ENCODE measurements at places on chromosomes 3 and 15. TPM values are rescaled to one million over a fixed set of nuclear protein-coding genes. Genes with fewer than 3 reads are reported as not detected.

Gene NOX5
- total RNA-seq: not detected

GRCh38 chr15:38622908-38623307 lies 58.3 kb upstream of the RASGRP1 start:
- no peak for DNase-seq

Gene WNT7A
- total RNA-seq: not detected

Gene HYPK
- 1.4 TPM for total RNA-seq

GRCh38 chr15:98548139-98548971 lies 100.0 kb upstream of the IGF1R start:
- DNase-seq: peak; percentile 73

GRCh38 chr3:13801361-13802204 lies 78.3 kb downstream of the WNT7A start:
- DNase-seq: no peak

GRCh38 chr3:5017925-5018531 lies 38.8 kb downstream of the BHLHE40 start:
- DNase-seq: no peak

Gene GASK1A
- 0.18 TPM for total RNA-seq

Gene RHCG
- total RNA-seq: not detected

DNA sequence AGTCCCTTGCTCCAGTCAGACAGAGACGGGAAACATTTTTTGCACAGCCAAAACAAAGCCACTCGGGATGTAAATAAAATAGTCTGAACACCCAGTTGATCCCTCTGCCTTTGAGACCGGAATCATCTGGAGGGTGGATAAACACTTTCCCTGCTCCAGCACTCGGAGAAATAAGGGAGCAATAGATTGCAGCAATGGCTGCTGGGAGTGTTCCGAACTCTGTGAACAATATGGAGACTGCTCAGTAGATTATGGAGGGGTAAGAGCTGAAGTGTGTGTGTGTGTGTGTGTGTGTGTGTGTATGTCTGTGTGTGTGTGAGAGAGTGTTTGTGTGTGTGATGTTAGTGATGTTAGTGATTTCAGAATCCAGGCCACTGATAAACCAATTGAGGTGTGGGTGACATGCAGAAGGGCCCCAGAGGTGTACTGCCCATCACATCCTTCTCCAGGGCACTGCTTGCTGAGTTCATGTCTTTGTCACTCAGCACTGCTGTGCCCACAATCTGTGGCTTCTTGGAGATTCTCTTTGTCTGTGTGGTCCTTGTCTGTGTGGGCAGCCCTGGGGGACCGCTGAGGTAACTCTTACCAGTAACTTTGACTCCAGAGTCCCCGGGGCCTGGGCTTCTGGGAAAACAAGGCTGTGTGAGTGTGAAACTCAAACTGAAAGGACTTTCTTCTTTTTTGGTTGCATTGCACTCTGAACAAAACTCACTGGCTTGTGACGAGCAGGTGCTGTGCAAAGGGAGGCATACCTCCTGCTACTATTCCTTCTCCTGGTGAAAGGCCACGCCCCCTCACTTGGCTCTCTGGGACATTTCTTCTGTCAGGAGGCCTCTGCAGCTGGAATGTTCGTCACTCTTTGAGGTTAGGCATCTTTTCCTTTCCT lies 23.0 kb downstream of the CRYGS start:
- DNase-seq: no peak

DNA sequence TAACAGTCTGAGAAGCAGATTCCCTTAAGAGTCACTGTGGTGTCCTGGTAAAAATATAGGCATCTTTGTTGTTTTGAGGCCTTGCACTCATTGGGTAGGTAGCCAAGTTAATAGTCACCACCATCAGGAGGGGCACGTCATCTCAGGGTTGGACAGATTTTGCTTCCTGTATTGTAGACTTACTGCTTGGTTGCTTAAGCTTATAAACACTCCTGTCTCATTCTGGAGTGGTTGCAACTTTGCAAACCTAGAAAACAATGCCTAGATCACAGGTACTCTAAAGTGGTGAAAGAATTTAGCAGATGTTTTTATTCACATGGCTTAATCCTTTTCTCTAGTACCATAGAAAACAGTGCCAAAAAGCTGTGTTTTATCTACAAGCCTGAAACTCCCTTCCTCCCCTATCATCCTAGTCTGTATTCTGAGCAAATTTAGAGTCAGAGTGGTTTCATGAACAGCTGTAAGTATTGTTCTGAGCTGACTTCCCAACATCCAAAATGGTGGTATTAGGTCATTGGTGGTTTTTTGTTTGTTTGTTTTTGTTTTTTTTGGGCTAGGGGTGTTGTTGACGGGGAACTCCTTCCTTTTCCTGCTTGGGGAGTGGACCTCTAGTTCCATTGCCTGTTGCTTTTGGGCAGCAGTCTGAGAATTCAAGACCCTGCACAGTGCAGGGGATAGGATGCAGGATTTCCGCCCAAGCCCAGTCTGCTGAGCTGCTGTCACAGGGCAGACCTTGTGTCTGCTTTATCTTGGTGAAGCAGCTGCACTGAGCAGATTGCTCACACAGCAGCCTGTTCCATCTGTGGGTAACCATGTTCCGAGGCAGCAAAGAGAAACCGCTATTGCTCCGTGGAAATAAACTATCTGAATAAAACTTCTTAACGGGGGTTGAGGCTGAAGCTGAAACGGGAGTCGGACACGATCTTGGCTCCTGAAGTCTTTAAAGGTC lies 202.0 kb downstream of the AKAP13 start:
- peak; percentile 46 for DNase-seq

Gene FSIP1
- total RNA-seq: 0.18 TPM

Gene DTX3L
- 7.9 TPM for total RNA-seq

Gene USP50
- not detected for total RNA-seq

Gene LMAN1L
- total RNA-seq: not detected

DNA sequence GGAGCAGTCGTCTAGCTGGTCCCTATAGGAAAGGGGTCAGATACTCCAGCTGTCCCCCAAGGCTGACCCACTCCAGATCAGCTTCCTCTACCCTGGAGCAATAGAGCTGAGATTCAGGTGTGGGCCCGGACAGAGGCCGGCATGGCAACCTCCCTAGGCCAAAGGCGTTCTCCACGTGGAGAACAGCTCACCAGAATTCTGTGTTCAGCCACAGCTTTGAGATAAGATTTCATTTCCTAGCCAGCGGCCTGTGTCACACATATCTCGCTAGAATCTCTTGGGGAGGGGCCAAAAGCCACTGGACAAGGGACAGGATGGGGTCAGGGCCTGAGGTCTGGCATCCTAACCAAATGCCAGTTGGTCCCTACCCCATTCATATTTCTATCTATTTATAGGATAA lies 20.1 kb downstream of the SRGAP3 start:
- DNase-seq: no peak

- no peak for DNase-seq
Measured at GRCh38 chr15:96254173-96254572, 76.3 kb upstream of the NR2F2 start.

Gene GREM1
- 848 TPM for total RNA-seq

Gene PLCL2
- total RNA-seq: 3.8 TPM

GRCh38 chr15:62799037-62799436 lies 243.5 kb upstream of the TPM1 start:
- no peak for DNase-seq

GRCh38 chr3:77906102-77906709 lies 866.3 kb downstream of the ROBO2 start:
- DNase-seq: no peak

DNA sequence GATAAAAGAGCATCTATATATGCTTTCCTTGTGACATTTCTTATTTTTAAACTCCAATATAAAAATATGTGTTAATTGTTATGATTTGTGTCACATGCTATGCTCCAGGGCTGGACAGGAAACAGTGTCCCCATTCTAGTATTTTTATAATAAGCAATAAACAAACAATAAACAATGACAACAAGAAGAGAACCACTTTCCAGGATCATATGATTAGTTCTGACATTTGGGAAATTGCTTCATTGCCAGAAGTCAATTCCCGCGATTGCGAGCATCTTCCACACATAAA lies 260.9 kb downstream of the FHIT start:
- DNase-seq: no peak

DNA sequence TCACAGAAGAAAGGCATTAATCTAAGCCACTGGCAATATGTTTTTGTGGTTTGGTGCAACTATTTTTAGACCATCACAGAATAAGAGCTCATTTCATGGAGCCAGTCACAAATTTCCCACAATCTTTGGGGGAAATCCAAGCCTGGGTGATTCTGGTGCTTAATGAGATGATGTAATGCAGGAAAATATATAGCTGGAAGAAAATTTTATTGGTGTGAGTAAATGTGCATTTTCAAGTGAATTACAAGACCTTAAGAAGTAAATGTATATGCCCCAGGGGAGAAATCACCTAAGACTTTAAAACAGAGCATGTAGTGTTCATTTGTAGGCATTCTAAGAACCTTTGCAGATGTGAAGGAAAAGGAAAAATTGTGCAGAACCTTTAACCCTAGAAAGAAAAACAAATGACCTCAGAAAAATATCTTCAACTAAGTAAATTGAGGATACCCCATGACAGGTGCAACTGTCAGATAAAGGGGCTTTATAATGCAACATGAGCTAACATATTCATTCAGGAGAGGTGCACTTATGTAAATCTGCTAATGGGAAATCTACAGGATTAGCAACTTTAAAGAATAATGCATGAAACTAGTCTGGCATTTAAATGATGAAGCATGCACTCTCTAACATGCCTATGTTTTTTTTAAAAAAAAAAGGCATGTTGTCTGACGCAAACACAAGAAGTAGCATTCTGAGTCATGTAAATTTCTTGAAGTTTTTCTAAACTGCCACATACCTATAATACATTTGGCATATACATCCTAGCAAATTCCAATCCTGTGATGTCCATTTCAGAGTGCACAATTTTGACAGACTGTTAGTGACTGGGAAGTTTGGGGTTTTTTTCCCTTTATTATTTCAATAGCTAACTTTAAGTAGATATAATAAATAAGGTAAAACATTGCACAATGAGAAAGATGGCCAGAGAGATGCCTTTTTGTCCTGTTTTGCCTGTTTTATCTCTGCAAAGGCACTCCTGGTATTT lies 105.1 kb downstream of the MEX3B start:
- peak; percentile 92 for DNase-seq

GRCh38 chr15:74402873-74403587 lies 30.7 kb downstream of the SEMA7A start:
- no peak for DNase-seq

Gene PLCH1
- total RNA-seq: not detected

DNA sequence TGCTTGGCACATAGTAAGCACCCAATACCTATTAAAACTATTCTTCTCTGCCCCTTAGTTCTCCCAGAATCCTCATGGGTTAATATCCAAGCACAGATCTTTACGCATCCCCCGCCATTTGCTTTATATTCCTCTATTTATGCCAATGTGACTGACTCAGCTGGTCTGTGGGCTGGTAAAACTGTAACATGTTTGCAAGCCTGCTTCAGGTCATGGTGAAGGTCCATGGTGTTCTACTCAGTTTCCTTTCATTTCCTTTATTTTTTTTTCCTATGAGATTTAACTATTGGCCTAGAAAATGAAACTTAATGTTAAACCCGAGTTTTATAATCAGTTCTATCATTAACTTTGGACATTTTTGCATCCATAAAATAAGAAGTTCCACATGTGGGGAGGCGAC lies 47.0 kb downstream of the FRMD4B start:
- DNase-seq: no peak

DNA sequence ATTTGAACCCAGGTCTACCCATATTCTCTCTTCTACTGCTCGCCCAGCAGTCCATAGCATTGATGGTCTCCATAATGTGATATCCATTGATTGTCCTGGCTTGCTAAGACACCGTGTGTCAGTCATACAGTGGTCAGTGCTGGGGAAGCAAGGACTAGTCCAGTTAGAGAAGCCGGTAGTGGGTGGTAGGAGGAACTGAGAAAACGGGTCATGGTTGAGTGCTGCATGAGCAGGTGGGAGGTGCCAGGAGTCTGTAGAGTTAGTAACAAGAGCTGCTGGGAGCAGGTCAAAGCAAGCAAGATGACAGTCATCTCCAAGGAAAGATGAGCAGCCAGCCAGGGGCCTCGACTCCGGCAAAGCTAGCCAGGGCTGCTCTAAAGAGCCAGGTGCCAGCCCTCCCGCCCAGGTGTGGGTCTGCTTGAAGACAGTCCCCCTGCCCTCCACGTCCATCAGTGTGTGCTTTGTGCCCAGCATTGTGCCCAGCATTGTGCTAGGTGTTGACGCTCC lies 29.5 kb upstream of the USP3 start:
- DNase-seq: no peak

- no peak for DNase-seq
Measured at GRCh38 chr3:183638101-183638852, 2.9 kb downstream of the KLHL24 start.

Data from IMR-90 (cell line).